ENCODE measurements at places on chromosomes 16 and 17. TPM values are rescaled to one million over a fixed set of nuclear protein-coding genes. Genes with fewer than 3 reads are reported as not detected.

DNA sequence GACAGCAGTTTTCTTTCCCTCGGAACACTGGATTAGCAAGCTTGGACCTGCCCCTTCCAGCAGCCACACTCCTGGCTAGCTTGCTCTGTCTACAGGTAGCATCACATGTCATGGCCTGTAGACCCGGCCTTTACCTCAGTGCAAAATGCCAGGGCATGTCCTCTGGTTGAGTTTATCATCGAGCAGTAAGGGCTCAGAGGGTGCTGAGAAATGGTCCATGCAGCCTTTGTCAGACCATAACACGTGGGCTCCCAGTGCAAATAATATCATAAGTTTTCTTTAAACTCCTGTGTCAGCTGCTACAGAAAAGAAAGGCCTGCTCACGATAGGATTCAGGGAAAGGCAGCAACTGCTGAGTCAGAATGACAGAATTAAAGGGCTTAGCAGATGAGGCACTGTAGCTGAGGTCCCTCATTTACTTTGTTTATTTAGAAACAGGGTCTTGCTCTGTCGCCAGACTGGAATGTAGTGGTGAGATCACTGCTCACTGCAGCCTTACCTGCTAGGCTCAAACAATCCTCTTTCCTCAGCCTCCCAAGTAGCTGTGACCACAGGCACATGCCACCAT, 8.0 kb upstream of the GNA13 start:
- DNase-seq = peak; percentile 88

GRCh38 chr17:2071455-2072281, 16.8 kb downstream of the HIC1 start:
- DNase-seq = peak; percentile 93

DNA sequence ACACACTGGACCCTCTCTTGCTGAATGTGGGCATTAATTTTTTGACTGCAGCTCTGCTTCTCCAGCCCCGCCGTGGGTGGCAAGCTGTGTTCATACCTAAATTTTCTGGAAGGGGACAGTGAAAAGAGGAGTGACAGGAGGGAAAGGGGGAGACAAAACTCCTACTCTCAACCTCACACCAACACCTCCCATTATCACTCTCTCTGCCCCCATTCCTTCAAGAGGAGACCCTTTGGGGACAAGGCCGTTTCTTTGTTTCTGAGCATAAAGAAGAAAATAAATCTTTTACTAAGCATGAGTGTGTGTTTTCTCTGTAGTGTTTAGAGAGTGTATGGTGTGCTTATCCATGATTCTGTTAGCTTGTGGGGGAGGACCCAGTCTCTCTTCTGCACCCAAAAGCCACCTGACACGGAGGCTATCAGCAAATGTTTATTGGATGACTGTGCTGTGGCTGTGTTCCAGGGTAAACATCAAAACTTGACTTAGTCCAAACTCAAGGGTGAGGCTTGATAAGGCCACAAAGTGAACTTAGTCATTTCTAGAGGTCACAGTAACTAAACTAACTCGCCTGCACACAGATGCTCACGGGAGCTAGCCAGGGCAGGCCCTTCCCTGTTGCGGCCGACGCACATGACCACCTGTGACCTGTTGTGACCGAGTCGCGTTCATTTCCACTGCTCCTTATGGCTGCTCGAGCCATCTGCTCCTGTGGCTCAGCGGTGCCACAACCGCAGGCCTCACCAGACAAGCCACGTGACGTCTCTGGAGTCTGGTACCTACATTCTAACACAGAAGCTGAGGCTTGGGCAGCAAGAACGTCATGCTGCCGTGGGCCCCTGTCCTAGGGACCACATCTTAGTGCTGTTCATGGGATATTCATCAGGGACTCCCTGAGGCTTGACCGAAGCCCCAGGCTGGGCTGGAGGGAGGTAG, 9.8 kb upstream of the MED11 start:
- peak; percentile 80 for DNase-seq

- no peak for DNase-seq
Observed at GRCh38 chr17:40061609-40062038, 1.1 kb upstream of the THRA start.

- DNase-seq = peak; percentile 38
Observed at GRCh38 chr16:83954577-83955016, 1.6 kb downstream of the OSGIN1 start.

GRCh38 chr17:4811471-4811870, 4.5 kb downstream of the PLD2 start:
- no peak for DNase-seq

DNA sequence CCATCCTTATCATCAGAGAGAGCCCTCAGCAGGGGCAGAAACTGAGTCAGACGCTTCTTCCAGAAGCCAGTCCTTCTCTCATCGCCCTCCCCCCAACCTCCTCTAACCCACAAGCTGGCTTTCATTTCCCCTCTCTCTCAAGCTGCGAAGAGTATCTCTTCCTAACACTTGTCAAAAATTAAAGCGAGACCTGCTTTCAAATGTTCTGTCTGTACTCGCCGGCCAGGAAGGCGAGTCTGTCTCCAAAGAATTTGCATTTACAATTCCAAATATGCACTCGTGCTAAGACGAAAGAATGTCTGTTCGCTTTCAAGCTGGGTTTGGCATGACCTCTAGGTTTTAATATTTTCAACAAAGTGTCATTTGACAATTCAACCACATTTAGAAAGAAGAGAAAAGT, 140.4 kb downstream of the RGS9 start:
- peak; percentile 13 for DNase-seq

DNA sequence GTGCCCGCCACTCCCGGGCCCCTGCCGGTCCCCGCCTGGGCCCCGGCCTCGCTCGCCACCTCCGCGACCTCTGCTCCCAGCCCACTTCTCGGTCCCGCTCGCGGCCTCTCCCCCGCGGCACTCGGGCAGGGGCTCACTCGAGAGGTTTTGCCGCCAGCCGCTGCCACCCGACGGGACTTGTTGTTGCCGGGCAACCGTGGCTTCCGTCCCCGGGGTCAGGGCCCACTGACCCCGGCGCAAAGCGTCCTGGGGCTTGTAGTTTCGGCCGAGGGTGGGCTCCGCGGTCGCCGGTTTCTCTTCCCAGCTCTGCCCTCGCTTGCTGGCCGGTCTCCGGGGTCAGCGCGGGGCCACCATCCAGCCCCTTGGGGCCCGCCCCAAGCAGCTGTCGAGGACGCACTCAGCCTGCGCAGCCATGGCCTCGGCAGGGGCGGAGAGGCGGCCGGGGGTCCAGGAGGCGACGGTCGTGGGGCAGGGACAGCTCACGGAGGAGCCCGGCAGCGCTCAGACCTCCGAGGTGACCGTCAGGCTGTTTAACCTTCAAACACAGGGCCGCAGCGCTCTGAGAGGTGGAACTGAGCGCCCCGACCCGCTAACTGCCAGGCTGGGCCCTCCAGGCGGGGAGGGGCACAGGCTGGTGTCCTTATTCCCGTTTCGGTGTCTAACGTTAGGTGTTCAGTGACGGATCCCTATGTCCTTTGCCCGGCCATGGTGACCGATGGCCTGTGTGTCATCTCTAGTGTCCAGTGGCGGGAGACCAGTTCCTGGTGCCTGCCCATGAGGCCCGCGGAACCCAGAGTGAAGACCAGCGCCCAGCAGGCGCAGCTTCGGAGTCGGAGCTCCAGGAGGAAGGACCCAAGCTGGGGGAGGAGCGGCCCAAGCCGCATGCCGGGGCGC, at the start of the genes C16orf86 and ENKD1:
TSS of gene C16orf86 (plus strand) at position 256 of the 894 bp plus-strand sequence. CDS start at position 413, 157 bp downstream.
TSS of gene ENKD1 (minus strand) at position 192 of the 894 bp plus-strand sequence. CDS start 308 bp downstream, outside the sequence.
- DNase-seq = peak; percentile 41

DNA sequence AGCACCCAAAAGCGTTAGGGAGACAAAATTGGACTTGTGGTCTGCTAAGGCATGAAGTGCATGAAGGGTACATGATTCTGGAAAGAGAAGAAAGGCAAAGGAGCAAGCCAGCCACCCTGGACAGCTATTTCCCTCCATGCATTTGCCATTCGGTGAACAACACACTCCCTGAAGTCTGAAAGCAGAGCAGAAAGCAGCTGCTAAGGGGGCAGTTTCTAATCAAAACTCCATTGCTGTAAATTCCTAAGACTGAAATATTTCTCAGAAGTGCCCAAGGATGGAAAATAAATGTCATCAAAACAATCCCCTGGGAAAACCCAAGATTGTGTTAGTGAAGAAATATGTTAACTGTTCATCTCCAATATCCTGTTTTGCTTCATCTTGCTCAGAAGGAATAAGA, 44.3 kb downstream of the PMP22 start:
- no peak for DNase-seq

GRCh38 chr16:1124795-1125194, 28.1 kb upstream of the CACNA1H start:
- no peak for DNase-seq

DNA sequence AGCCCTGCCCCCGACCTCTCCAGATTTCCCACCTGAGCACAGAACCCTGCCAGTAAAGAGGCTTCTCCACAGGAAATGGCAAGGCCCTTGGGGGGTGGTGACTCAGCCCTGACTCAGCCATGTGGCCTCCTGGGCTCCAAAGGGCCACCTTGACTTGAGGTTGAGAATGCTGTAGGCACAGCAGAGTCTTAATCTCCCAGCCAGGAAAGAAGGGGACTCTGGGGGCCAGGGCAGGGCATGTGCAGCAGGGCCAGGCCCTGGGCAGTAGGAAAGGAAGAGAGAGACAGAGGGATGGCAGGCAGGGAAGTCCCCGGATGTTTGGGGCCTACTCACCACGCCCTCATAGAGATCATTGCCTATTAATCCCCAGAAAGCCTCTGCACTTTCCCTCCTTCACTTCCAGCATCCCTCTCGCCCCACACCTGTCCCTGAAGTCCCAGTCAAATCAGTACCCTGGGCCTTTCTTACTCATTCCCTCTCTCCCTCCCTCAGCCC, 4.8 kb upstream of the ITGA3 start:
- peak; percentile 88 for DNase-seq

- DNase-seq = peak; percentile 75
Observed at GRCh38 chr16:73053364-73054124, 5.6 kb upstream of the ZFHX3 start.

DNA sequence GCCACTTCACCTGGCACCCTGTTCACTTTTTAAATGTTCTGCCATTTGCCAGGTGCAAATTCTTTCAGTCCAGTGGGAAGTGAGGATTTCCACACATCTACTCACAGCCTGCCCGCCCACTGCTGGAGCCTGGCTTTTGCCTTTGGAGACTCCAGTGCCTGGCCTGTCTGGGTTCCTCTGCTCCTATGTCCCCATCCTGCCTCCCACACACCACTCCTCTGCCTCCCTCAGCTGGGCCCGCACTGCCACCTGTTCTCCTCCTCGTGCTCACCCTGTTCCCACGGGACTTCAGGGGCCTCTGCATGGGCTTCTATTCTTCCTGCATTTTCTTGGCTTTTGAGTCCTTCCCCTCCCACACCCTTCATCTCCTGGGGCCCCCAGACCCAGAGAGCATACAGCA, 7.9 kb upstream of the NDRG4 start:
- no peak for DNase-seq

DNA sequence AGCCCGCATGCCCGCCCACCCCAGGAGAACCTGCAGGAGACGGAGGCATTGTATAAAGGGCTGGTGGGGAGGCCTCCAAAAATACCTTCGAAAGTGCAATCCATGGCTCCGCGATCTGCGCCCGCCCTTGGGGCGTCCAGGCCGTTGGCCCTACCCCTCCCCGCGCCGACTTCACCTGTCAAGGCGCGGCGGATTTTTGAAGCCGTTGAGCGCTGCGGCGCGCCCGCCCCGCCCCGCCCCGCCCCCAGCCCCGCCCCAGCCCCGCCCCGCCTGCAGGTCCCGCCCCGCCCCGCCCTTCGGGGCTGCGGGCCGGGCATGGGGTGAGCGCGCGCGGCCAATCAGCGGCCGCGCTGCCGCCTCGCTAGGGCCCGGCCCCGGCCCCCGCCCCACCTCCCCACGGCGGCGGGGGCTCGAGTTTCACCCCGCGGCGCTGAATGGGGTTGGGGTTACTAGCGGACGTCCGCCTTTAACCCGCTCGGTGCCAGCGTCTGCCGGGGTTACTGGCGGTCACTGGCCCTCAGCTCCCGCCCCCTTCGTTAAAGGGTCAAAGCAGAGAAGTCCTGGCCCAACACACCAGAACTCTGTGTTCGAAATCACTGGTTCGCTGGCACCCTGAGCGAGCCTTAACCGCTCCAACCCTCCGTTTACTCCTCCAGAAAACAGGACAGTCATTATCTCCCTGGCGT, 13.2 kb downstream of the SREBF1 start:
- peak; percentile 61 for DNase-seq

DNA sequence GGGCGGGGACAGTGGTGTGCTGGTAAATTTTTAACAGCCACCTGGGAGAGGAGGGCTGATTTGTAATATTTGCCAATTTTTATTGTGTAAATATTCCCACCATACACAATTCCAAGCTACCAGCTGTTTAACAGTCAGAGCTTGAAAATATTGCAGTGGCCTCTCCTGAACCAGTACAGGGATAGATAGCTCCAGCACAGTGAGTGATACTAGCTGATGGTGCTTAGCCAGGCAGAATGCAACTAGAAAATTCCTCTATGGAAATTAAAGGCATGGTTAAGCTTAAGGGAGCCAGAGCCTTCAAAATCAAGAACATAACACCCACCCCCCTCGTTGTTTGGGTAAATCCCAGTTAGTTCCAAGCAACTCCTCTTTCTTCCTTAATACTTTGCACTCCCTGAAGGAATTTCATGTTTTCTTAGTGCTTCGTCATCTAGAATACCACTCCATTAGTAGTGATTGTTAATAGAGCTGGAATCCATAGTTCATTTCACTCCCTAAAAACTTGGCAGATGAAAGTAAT, 96.6 kb downstream of the CYB561 start:
- peak; percentile 75 for DNase-seq

GRCh38 chr16:57042157-57043111, 49.9 kb upstream of the CPNE2 start:
- DNase-seq = peak; percentile 36

DNA sequence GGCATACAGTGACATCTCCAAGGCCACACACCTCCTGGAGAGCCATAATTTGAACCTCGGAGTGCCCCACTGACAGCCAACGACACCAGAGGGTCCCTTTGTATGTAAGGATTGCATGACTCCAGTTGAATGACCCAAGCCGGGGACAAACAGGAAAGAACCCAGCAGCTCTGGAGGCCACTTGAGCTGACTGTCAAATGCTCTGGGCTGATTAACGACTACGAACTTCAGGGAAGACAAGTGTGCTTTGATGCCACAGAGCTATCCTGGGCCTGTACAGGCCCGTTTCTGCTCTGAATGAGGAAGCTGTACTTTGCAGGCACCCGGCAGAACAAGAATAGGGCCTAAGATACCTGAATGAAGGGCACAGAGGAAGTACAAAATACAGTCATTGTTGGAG, 404.6 kb downstream of the SLC39A11 start:
- no peak for DNase-seq

DNA sequence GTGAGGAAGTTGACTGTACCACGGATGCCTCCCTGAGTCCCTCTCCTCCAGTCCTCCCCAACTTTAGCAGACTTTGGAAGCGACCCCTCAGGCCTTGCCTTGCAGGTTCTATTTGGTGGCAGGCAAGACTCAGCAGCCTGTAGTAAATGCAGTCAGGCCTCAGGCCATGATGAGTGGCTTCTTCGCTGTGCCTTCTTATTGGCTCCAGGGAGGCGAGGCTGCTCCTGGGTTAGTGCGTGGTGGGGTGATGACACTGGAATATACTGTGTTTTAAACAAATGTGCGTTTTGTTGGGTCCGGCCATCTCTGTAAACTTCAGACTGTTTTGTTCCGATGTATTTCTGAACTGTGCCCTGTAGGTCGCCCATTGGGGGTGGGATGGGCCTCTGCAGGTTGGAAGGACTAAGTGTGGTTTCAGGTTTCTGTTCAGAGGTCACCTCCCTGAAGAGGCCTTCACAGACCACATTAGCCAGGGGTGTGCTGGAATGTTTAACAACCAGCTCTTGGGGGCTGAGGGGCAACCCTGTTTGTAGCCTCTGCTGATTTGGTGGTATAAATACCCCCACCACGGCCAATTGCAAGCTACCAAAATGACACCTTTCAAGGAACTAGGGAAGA, 62.5 kb downstream of the CYLD start:
- DNase-seq = no peak

Gene DDX5
- total RNA-seq = 330 TPM

Gene EXOC3L1
- not detected for total RNA-seq

Gene NT5C
- total RNA-seq = 23.1 TPM

Gene HSPB9
- total RNA-seq = not detected

Gene PDE6G
- not detected for total RNA-seq

Gene KRT39
- total RNA-seq = not detected

Gene MRTFB
- 5.4 TPM for total RNA-seq

All from IMR-90 (cell line).